Fibroblast of skin of right quadriceps (primary cell): ENCODE measurements at places on chromosomes 5 and 9.

- DNase-seq, result no peak
Observed at GRCh38 chr5:153425914-153426313, 64.6 kb upstream of the GRIA1 start.

- DNase-seq, result no peak
Observed at GRCh38 chr5:171469326-171469725, 49.9 kb downstream of the FGF18 start.

DNA sequence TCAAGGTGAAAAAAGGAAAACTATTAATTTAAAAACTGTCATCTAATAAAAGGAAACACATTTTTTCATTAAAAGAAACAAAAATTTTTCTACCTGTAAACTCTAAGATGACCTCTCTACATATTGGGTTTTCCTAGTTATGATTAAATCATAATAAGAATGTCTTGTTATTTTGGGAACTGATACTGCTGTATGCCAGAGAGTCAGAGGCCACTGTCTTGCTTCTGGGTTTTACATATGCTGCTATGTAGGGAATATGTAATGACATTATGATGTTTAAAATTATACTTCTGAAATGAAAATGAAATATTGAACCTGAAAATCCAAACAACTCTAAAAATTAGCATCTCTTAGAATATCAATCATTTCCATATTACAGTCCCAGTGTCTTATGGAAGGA, 63.7 kb downstream of the FEM1C start:
- no peak for DNase-seq

- no peak for DNase-seq
Observed at GRCh38 chr9:89869793-89870580, 265.2 kb downstream of the GADD45G start.

GRCh38 chr9:27328483-27328882, 31.5 kb upstream of the EQTN start:
- DNase-seq, result no peak

DNA sequence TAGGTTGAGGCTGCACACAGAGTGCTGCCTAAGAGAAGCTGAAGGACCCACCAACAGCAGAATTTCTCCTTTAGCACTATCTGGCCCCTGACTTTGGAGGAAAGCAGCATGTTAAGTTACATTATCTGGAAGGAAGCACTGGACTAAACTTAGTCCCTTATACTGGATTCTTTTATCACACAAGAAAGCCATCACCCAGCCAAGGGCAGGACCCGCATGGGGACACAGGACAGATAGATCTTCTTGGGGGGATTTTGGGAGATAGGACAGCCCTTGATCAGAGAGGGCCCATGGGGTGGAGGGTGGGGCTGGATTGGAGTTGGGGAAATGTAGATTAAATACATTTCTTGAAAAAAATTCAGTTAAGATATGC, 14.4 kb downstream of the ANKRD33B start:
- DNase-seq, result no peak

GRCh38 chr9:91084896-91085516, 276.7 kb downstream of the AUH start:
- no peak for DNase-seq
